ENCODE measurements at places on chromosomes 12 and 14. TPM values are rescaled to one million over a fixed set of nuclear protein-coding genes. Genes with fewer than 3 reads are reported as not detected.

The AHNAK2 gene
- not detected for total RNA-seq

The LRRC9 gene
- total RNA-seq = not detected

The NAB2 gene
- 12.9 TPM for total RNA-seq

DNA sequence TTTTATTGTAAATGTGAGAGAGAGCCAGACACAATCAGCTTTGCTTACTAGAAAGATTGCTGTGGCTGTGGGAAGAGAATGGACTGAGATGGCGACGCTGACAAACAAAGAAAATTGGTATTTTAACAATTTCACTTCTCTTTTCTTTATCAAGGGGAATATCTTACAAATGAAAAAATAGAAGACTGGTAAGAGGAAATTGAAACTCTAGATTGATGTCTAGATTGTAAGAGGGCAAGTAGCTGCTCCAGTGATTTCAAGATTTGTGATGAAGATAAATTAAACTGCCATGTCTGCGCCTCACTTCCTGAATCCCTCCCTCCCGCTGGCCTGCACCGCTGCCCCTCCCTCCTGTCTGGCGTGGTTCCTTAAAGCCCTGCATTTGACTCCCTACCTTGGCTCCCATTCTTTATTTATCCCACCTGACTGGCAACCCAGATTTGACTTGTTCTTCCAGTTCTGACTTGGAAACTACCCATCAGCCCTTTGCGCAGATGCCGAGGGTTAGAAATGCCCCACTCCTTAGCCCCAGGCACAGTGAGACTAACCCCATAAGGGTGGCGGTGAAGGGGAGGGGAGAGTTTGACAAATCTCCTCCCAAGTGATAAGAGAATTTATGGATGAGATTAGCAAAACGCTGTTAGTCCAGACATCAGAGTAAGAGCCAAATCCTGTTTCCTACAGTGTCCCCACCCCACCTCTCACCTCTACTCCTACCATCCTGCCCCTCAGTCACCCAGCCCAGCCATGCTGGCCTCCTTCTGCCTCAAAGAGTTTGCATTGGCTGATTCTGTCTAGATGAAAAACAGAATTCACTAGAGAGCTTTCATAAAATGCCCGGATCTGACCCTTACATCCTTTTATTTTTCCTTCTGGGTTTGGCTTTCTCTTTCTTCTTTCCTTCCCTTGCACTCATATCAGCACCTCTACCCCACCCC, 125.3 kb upstream of the ATF7IP start:
- no peak for DNase-seq

DNA sequence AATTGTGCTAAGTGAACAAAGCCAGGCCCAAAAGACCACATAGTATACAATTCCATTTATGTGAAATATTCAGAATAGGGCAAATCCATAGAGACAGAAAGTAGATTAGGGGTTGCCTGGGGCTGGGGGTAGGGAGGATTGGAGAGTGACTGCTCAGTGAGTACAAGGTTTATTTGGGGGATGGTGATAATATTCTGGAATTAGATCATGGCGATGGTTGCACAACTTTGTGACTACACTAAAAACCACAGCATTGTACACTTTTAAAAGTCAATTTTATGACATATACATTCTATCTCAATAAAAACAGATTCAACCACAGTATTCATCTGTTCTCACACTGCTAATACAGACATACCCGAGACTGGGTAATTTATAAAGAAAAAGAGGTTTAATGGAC, 68.7 kb upstream of the MAP1LC3B2 start:
- DNase-seq = no peak

DNA sequence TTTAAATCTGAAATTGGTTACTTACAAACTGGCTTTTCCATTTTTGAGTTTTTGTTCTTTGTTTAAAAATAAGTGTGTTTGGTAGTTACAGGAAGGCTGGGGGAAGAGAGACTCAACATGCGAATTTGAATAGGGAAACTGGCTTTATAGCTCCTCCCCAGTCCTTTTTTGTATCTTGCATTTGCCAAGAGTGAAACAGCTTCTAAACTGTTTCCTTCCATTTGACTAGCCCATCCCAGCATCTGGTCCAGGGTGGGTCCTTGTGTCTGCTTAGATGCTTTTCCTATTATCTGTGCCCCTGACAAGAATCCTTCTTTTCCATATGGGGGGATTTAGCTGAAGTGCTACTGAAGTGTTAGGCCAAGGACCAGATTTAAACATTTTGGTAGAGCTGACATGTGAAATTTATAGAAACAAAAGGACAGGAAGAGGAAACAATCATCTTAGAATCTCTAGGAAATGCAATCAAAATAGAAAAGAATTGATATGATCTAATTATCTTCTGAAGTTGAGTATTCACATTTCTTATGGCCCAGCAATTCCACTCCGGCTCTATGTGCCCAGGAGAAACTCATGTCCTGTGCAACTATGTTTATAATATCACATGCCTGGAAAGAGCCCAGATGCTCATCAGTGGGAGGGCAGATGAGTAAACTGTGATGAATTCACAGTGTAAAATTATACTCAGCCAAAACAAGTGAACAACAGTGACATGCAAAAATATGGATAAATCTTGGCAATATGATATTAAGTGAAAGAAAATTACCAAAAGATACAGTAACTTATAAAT, 7.4 kb downstream of the SMOC1 start:
- DNase-seq = no peak

DNA sequence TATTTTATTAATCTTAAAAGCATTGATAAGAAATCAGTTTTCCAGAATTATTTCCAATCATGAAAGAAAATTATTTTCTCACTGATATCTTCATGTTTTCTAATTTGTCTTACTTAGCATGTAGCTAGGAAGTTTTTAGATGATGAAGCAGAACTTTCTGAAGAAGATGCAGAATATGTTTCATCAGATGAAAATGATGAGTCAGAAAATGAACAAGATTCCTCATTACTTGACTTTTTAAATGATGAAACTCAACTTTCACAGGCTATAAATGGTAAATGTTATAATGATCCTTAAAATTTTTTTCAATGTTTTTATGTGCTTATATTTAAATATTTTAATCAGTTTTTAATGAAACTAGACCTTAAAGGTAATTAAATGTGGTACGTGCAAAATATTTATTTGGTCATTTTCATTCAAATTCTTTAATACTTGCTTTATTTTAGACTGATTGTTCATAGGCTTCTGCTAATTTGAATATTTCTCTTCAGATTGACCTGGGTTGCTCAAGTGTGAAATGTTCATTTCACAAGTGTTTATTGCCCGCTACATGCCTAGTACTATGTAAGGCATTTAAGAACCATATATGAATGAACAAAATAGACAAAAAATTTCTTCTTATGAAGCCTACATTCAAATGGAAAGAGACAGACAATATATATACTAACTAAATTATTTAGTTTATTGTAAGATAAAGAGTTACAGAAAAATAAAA, 49.5 kb downstream of the FANCM start:
- no peak for DNase-seq
